ENCODE measurements at places on chromosomes 4 and X.

GRCh38 chrX:30373479-30373878, 64.3 kb upstream of the NR0B1 start:
- no peak for DNase-seq

GRCh38 chrX:9327086-9327746, 137.6 kb upstream of the TBL1X start:
- DNase-seq: no peak

DNA sequence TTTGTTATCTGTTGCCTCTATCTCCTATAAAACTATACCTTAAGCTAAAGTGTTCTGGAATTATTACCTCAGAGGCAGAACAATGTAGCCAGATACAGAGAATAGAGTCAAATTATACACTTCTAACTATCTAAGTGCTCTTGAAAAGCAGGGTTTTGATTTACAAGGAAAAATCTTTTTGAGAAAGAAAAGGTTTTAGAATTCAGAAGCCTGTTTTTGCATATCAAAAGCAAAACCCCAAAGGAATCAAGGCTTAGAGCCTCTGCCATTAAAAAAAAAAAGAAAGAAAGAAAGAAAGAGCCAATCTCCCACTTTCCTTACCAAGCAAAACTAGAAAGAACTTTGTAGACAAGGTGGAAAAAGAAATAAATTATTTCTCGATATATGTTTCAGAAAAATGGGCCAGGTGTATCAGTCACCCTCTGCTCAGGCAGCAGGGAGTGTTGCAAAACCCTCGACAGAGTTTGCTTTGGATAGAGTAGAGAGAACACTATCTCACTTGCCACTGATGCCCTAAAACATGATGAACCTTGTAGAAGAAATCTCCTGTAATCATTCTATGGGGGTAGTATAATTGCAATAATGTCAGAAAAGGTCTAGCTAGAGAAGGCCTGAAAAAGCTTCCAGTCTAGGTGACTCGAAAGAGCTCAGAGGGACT, 318.3 kb downstream of the PCDH10 start:
- no peak for DNase-seq

DNA sequence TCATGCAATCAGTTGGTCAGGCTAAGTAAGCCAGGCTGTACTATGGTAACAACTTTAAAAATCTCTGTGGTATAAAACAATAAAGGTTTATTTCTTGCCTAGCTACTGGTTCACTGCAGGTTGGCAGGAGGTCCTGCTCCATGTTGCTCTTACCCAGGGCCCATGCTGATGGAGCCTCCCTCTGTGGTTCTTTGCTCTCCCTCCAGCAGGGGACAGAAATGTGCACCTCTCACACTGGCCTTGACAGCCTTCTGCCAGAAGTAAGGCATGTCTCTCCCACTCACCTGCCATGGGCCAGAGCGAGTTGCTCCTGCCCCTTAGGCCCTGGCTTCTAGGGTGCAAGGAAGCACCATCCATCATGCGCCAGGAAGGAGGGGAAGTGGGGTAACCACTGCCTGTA, 31.1 kb downstream of the CLDN22 start:
- no peak for DNase-seq

GRCh38 chrX:8653956-8654355, 78.0 kb downstream of the ANOS1 start:
- no peak for DNase-seq

DNA sequence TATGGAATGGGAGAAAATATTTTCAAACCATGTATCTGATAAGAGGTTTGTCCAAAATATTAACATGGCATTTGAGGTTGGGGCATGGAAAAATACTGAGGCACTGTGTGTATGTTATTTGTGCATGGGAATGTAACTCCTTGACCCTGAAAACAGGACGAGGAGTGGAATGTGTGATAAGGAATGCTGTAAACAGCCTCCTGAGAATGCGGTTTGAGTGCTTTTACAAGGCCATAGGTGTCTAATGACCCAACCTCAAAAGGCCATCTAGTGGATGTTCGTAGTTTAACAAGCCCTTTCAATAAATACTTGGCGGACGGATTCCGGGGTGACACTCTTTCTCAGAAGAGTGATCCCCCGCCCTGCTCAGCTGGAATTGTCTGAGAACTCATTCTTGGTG, 162.9 kb upstream of the USP9X start:
- DNase-seq: no peak

GRCh38 chr4:65241257-65241997, 428.9 kb downstream of the EPHA5 start:
- no peak for DNase-seq

- no peak for DNase-seq
Observed at GRCh38 chrX:16873106-16873505, 2.9 kb upstream of the RBBP7 start.

- DNase-seq: peak; percentile 3
Observed at GRCh38 chrX:118536687-118537461, 41.3 kb downstream of the DOCK11 start.

- DNase-seq: no peak
Observed at GRCh38 chrX:110171442-110171841, 146.4 kb downstream of the AMMECR1 start.

- no peak for DNase-seq
Observed at GRCh38 chr4:2617955-2618354, 81.5 kb downstream of the FAM193A start.

- DNase-seq: no peak
Observed at GRCh38 chr4:173522160-173522950, 7.7 kb downstream of the HAND2 start.

GRCh38 chrX:136271300-136271699, 20.1 kb upstream of the MAP7D3 start:
- no peak for DNase-seq

DNA sequence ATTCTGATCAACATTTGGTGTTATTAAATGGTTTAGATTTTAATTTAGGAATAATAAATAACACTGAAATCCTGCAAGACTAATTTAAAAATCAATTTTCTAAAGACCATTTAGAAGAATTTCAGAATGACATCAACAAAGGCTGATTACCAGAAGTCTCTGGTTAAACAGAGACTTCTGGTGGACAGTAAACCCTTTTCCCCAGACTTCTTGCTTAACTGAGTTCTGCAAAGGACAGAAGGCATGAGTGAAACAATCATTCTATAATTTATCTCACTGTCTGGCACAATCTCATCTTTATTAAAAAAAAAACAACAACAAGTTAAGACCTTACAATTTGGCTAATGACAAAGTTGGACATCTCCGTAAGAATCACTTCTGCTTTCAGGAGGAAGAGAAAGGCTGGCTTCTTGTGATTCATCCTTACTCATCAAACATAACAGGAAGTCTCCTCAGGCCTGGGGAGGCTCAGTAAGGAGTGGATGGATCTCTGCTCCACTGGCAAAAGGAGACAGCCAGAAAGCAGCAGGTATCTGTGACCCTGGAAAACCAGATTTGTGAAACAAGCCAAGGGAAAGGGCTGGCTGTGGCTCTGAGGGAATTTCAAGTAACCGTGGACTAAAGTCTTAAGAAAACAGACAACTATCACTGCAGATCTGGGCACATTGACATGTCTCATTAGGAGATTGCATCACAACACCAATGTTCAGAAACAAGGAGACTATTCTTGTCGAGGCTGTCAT, 908 bp upstream of the TLR6 start:
- no peak for DNase-seq

- DNase-seq: no peak
Observed at GRCh38 chr4:107800706-107801105, 24.0 kb upstream of the SGMS2 start.

DNA sequence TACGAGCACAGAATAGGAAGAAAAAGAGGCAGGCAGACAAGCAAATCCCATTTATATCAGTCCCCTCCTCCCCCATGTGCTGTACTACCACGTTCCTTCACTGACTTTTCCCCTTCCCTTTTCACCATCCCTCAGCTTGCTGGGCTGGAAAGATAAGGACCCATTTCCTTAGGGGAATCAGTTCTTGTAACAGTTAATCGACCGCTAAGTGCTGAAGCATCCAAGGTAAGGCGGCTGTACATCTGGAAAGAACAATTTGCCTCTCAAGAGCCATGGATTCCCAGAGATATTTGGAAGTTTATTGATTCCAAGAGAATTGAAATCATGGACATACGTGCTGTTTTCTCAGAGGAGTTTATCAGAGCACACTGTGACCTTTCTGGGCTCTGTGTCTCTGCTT, 1688.0 kb downstream of the STIM2 start:
- peak; percentile 25 for DNase-seq

GRCh38 chrX:2691543-2692220, 587 bp downstream of the CD99 start:
- DNase-seq: peak; percentile 21

DNA sequence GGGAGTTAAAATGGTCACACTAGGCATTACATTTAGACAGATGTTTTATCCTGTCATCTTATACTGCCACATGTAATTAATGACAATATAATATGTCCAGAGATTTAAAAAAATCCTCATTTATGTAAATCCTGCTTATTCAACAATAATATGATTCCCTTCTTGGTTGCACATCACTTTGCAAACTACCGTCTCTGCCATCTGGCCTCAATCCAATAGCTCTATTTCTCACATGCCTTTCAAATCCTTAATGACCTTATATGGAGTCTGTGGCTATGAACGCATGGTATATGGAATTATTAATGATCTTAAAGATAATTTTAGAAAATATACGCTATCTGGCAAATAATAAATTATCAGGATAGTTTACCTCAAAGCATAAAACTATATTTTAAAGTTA, 144.5 kb downstream of the NPNT start:
- DNase-seq: no peak

DNA sequence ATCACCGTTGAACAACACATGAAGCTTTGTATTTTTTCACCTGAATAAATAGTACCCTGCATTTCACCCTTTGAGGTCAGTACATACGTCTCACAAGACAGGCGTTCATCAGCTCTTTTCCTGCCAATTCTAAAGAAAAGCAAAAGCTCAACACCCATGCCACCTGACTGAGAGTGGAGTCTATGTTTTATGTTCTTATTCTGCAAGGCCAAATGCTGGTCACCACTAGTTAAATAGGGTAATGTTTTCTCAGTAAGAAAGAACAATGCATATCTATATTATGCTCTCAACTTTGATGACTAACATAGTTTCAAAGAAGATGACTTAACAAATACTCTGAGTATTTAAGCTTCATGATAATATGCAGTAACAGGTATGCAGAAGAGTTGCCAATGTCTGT, 336.3 kb upstream of the BMP3 start:
- DNase-seq: no peak

DNA sequence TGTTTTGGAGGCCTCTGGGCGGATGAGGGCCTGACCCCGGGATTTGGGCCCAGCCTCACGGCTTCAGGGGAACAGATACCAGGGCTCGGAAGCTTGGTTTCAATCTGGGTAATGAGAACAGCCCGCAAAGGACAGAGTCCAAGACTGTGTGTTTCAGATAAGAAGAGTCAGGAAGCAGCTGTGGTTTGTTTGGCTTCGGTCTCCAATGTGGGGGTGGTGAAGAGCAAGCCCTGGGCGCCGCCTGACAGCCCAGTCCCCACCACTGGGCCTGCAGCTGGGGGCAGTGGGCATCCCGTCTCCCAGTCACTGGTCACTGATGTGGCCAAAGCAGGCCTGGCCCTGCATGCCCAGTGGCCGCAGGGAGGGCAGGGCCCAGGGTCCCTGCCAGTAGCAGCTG, 9.1 kb downstream of the WFS1 start:
- peak; percentile 32 for DNase-seq

- no peak for DNase-seq
Observed at GRCh38 chr4:118154649-118155048, 120.4 kb downstream of the NDST3 start.

- DNase-seq: no peak
Observed at GRCh38 chrX:19487520-19488200, 27.6 kb downstream of the MAP3K15 start.

GRCh38 chrX:119398974-119399771, at the start of gene SLC25A43:
Gene SLC25A43 (plus strand): TSS chrX:119399336. CDS start chrX:119399404, 68 bp downstream.
- DNase-seq: peak; percentile 12

DNA sequence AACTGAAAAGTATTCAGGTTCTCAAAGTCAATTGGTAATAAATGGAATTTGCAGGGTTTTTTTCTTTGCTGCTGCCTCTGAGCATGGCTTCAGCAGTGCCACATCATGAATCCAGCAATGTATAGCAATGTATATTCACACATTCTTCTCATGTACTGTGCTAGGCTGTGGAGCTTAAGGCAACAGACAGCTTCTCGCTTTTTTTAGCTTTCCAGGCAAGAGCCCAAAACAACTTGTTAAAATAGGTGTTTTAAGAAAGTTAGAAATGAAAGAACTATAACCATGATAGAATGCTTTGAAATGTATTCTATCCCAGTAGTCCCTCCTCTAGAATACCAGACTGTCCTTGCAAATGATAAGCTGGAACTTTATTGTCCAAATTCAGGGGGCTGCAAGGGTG, 30.4 kb downstream of the SMIM43 start:
- no peak for DNase-seq

GRCh38 chr4:11626066-11626465, 197.4 kb upstream of the HS3ST1 start:
- no peak for DNase-seq

GRCh38 chr4:153403726-153404125, 59.2 kb downstream of the MND1 start:
- no peak for DNase-seq

DNA sequence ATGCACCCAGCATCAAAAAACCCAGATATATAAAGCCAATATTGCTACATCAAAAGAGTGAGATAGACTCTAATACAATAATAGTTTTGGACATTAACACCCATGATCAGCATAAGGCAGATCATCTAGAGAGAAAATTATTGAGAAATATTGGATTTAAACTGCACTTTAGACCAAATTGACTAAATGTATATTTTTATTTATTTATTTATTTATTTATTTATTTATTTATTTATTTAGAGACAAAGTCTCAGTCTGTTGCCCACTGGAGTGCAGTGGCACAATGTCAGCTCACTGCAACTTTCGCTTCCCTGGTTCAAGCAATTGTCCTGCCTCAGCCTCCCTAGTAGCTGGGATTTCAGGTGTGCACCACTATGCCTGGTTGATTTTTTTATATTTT, 193.0 kb downstream of the KLHL4 start:
- DNase-seq: no peak

DNA sequence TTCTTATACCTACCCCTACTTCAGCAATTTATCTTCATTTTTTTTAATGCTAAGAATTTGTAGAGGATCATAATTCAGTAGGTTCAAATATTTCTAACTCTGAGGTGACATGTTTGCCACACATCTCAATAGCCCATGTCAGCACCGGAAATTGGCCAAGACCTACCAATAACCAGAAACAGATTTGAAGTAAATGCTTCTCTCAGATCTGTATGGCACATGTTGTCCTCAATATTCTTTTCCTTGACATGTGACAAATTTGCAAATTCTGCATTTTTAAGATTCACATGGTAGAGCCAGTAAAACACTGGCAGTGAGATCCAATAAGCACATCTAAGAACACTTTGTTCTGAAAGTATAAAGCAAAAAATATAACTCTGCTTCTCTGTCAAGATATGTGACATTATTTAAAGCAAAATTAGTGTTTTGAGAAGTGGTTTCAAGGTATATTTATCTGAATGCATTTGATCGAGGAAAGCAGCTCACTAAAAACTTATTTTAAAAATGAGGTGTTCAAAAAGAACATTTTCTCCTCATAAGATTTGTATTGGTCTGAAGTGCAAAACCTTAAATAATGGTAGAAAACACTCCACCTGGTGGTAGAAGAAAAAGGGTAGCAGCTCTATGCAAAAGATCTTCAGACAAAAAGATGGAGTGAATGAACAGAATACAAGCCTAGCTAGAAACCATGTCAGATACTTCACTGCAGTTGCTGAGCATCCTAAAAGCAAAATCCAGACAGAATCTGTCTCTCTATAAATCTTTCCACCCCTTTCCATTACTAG, 513.8 kb upstream of the FAM241A start:
- no peak for DNase-seq

All from endothelial cell (in vitro differentiated cells).